ENCODE measurements at places on chromosomes 16 and 17.

DNA sequence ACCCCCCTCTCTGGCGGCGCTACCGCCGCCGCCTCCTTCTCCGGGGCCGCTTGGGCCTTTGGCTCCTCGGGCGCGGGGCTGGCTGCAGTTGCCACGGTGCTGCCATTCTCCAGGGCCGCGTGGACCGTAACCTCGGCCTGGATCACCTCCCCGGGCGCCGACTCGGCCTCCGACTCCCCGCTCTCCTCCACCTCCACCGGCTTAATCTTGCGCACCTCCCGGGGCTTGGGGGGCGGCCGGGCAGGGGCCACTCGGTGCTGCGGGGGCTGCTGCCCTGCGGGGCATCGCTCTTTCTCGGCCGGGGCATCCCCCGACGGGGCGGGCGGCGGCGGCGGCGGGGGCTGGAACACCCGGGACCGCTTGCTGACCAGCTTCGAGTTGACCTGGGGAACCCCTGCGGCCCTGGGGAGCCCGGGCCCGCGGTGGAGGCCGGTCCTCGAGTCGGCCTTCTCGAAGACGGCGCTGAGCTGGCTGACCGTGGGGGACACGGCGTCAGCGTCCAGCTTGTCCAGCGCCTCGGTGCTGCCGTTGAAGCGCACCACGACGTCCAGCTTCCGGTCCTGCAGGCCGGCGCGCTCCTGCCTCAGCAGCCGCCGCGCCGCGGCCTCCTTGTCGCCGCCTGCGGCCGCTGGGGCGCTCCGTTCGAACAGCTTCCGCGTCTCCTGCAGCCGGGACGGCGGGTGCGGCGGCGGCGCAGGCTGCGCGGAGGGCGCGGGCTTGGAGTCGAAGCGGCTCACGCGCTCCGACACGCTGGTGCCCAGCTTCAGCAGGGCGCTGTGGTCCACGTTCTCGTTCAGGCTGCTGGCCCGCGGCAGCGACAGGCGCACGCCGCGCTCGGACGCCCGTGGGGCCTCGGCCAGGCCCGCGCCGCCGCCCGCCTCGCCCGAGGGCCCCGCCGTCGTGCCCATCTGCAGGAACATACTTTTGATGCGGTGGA, 792 bp downstream of the PPP1R9B start:
- peak; percentile 44 for DNase-seq

DNA sequence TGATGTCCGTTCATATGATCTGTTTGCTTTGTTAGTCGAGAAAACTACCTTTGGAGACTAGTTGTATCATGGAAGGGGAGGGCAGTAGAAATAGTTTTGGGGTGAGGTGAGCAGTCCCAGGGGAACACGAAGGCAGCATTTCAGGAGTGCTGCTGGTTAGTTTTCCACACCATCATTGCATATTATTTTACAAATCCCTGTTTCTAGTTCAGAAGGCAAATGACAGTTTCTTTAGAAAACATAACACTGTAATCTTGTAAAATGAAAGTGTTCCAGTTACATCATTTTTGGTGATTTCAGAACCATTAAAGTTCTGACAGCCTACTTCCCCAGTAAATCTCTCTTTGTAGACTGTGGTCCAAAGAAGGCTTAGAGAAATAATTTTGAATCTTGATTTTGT, 25.4 kb downstream of the BANP start:
- DNase-seq, result no peak

- no peak for DNase-seq
Observed at GRCh38 chr16:73047221-73047535, 750 bp downstream of the ZFHX3 start.

GRCh38 chr17:73069164-73069770, 23.2 kb downstream of the SLC39A11 start:
- DNase-seq, result no peak

GRCh38 chr16:2710711-2711231, 9.3 kb downstream of the PRSS27 start:
- DNase-seq, result no peak

- no peak for DNase-seq
Observed at GRCh38 chr16:11393861-11394592, 48.8 kb downstream of the RMI2 start.

DNA sequence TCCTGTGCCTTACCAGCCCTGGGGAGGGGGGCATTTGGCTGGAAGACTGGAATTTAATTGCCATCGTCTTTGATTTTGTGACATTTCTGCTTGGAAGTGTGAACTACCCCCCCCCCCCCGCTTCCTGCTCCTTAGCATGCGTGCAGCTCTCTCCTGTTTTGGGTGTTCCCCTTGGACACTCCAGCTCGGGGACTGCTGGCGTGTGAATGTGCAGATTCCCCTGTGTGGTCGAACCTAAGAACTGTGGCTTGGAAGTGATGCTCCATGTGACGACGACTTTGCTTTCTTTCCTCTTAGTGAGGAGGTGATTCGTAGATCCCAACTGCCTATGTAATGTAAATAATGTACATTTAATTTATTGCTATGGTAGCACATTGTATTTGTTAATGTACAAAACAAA, 26.1 kb downstream of the OR1D5 start:
- DNase-seq, result no peak

DNA sequence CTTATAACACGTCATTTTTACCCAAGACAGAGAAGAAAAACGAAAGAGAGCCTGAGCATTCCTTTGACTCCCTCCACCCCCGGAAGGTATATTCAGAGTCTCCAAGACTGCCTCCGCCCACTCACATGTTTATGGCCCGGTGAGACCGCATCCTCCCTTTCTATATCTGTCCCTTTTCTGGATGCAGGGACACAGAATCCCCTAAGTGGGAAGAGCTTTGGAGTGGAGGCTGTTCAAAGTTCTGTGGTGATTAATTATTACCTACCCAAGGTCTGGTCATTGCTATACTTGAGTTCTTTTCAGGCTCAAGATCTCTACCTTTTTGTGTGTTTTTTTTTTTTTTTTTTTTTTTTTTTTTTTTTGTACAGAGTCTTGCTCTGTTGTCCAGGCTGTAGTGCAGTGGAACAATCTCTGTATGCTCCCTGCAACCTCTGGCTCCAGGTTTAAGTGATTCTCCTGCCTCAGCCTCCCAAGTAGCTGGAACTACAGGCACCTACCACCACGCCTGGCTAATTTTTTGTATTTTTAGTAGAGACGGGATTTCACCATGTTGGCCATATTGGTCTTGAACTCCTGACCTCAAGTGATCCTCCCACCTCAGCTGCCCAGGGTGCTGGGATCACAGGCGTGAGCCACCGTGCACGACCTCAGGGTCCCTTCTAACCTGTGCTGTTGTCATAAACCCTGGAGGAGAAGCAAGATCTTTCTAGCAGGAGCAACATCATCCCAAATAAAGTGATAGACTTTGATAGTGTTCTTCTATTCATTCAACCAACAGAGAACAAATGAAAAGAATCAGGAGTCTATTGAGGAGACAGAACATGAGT, 407.1 kb downstream of the WWOX start:
- DNase-seq, result no peak

GRCh38 chr17:19448341-19449268, 37.6 kb downstream of the RNF112 start:
- no peak for DNase-seq
